ENCODE measurements at places on chromosomes 4 and X. TPM values are rescaled to one million over a fixed set of nuclear protein-coding genes. Genes with fewer than 3 reads are reported as not detected.

DNA sequence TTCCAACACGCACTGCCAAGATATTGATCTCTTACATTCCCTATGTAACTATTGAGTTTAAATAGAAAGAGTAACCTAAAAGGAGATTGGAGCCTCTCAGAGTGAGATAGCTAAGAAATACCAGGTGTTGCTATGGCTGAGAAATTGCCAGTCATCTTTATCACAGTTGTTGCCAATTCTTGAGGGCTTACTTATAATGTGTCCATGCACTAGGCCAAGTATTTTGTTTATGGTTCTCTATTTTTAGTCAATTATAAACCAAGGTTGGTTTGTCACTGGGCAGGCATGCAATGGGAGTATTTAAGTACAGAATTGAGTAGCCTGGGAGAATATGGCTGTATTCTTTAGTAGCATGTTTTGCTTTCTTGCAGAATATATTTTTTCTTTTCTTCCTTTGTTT, 201.6 kb downstream of the TEX13A start:
- DNase-seq, result no peak

ZNF732 gene
- total RNA-seq, result not detected

DNA sequence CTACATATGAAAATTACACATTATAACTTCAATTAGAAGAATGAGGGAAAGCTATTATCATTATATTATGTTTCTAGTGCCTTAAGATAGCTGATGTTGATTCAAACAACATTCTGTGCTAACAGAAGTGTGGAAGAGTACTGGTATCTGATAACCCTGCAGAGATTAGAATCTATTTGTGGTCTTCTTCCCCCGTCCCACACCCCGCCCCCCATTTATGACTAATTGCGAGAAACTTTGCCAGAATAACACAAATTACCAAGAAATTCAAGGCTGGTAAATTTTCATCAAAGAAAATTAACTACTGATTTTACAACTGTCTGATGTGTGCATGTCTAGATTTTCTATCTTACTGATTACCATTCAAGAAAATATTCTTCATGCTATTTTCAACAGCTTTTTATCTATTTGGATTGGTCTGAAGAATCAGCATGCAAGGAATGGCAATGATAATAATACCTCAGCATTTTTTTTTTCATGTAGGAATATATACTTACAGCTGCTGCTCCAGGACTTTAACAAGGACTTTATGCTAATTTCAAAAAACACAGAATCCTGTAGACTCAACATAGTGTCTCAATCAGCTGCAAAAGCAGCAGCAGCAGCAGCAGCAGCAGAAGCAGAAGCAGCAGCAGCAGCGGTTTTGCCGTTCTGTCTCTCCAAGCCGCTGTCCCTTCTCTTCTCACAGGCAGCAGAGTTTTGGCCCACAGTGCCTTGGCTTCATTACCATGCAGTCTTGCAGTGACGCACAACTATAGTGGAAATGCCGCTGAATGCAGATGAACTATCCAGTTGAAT, 126.7 kb downstream of the FRYL start:
- DNase-seq, result no peak

DNA sequence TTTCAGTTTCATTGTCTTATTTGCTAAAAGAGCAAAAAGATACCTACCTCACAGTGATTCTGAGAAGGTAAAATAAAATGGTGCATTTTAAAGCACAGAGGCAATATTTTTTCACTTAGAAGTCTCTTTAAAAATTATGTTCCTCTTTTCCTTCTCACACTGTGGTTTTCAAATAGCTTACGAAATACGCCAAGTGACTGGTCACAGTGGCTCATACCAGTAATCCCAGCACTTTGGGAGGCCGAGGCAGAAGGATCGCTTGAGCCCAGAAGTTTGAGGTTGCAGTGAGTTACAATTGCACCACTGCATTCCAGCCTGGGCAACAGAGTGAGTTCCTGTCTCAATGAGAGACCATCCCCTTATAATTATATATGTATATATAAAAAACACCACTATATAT, 372.6 kb downstream of the FBXO8 start:
- no peak for DNase-seq

DNA sequence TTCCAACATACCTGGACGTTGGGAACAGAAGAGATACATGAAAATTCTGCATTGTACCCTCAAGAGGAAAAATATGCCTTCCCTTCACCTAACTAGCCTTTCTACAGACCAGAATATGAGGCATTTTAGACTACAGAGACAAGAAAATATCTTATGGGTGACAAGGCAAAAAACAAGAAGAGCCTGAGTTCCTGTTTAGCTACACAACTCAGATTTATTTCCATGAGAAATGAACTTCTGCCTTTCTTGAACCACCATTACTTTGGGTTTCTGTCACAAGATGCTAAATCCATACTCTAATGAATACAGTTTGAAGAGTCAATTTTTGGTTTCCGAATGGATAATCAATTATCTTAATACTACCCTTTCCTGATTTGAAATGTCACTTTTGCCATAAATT, 18.7 kb downstream of the RCHY1 start:
- DNase-seq, result no peak

DNA sequence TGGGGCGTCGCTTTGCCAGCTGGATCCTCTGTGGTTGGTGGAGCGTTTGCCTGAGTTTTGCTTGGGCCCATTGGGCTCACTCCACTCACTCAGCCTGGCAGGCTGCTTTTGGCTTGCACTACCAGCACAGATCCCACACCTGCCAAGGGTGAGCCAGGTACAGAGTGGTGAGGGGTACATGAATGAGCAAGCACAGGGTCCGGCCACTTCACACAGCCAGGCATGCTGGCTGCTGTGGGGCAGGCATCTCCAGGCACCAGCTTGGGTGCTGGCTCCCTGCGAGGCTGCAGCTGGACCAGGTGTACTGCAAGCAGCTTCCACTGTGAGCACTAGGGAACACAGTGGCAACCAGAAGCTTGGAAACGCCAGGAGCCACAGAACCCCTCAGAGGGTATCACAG, 60.1 kb upstream of the NPNT start:
- no peak for DNase-seq

DNA sequence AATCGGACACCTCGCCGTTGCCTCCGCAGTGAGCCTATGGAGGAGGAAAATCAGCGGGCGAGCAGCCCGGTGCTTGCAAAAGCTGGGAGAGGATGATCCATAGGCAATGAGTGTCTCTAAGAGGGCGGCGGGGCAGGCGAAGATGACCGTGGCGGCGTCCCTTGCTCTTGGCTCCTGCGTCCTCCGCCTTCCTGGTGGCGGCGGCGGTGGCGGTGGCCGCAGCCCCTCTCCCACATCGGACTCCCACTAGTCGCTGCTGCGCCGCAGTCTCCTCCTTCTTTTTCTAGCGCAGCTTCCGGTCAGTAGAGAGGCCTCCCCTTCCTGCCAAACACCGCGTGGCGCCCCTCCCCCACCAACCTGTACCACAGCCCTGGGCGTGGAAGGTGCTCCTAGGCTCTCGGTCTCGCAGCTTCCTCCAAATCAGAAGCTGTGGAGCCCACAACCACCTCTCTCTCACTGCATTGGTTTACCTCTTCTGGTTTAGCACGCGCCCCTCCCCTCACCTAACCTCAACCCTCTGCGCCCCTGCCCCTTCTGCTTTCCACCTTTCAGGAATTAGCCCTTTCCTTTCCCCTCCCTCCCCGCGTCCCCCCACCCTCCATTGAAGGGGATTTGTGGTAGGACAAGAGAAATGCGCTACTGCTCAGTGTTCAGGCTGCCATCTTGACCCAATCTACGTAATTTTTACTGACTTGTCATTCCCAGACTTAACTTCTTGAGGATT, at the start of gene SPIN3:
SPIN3 (minus strand) TSS at position 271 of the 724 bp plus-strand sequence. CDS start 594 bp downstream, outside the sequence.
- DNase-seq, result peak; percentile 40
